Activated CD8-positive, alpha-beta T cell treated with anti-CD3 and anti-CD28 coated beads, Interleukin-2, amount 10 ng/mL, durations not matched to agents 7 days and 5 days (primary cell): ENCODE measurements at places on chromosomes 3 and 15. TPM values are rescaled to one million over a fixed set of nuclear protein-coding genes. Genes with fewer than 3 reads are reported as not detected.

DNA sequence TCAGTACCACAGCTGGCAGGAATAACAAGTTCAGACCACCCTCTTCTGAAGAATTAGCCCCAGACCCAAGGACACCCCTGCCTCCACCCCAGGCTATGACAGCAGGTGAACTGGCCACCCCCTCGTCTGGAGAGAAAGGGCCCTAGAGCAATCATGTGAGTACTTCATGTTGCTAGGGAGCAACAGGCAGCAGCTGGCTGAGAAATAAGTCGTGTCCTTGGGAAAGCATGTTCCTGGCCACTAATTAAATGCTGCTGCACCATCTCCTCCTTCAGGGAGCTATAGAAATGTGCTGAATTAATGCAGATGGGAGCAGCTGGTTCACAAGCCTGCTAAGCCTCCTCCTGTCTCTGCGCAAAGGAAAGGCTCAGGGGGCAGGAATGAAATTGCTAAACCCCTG is 31.5 kb downstream of the MRPS11 start:
- DNase-seq = no peak

GRCh38 chr15:72284781-72285180 is 12.4 kb upstream of the PARP6 start:
- no peak for DNase-seq

GRCh38 chr15:38824719-38825118 is 260.1 kb upstream of the RASGRP1 start:
- no peak for DNase-seq

- no peak for DNase-seq
Measured at GRCh38 chr3:46860810-46861604, 2.2 kb downstream of the MYL3 start.

Gene TF
- 0.05 TPM for total RNA-seq

DNA sequence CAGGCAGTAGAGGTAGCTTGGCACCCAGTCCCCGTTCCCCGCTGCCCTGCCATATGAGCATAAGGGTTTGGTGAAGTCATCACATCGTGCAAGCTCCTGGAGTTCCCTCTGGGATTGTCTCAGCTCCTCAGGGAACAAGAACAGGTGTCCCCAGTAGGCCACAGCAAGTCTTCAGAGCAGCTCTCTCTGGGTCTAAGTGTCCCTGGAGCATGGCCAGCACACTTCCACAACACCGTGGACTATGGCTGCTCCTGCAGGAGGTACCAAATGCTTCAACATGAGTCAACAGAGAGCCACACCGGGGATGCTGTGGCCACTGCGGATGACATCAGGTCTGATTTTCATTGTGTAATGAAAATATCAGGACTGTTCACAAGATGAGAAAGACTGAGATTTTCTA is 23.1 kb downstream of the ABHD6 start:
- no peak for DNase-seq
